ENCODE measurements at places on chromosomes 2 and 18. TPM values are rescaled to one million over a fixed set of nuclear protein-coding genes. Genes with fewer than 3 reads are reported as not detected.

DNA sequence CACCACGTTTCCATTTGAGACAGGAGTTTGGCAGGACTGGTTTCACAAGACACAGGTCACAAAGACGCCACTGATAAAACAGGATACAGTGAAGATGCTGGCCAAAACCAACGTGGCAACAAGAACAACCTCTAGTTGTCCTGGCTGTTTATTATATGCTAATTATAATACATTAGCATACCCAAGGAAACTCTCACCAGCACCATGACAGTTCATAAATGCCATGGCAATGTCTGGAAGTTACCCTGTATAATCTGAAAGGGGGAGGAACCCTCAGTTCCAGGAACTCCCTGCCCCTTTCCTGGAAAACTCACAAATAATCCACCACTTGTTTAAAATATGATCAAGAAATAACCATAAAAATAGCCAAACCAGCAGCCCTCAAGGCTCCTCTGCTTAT is 148.3 kb downstream of the RBM43 start:
- DNase-seq: no peak

DNA sequence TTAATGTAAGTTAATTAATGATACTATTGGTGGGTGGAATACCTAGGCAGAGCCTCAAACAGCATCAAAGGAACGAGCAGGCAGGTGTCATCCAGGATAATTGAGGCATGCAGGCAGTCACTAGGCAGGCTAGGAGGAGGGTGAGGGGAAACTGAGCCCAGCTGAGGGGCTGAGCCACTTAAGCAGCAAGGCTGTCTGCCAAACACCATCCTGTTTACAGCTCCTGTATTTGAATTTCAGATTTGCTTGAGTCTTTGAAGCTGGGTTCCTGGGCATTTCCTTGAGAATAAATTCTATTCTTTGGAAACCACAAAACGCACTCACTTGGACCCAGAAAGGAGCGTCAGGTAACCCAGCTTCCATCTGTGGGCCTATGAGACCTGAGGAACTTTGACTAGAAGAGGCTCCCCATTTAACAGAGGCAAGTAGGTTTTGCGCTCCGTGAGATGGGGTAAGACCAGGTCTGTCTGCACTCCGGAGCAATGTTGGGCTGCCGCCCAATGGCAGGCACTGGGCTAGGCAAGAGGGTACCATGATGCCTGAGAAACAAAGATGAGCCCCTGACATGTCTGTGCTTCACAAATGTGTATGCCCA is 2.0 kb downstream of the EDAR start:
- no peak for DNase-seq

DNA sequence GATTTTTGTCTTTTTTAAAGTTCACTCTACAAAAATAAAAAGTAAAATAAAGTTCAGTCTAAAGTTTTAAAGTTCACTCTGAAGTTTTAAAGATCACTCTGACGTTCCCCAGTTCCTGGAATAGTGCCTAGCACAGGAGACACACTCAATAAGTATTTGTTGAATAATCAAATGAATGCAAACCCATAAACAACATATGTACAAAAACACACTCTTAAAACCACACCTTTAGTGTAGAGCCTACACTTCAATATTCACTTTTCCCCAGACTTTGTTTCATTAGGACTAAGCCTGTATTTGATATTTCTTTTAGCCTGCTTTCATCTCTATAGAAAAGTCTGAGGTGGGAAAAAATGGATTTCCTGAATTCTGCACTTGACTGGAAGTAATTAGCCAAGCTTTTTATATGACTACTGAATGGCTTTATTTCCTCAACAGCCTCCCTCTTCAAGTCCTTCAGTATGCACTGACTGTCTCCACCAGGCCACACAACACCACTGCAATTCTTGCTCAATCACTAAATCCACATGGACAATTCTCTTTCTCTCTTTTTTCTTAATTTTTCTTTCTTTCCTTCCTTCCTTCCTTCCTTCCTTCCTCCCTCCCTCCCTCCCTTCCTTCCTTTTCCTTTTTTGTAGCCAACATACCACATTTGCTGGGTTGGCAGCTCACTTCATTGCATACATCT is 104.6 kb downstream of the SS18 start:
- no peak for DNase-seq

- no peak for DNase-seq
Observed at GRCh38 chr2:40964509-40965250, 512.8 kb upstream of the SLC8A1 start.

DNA sequence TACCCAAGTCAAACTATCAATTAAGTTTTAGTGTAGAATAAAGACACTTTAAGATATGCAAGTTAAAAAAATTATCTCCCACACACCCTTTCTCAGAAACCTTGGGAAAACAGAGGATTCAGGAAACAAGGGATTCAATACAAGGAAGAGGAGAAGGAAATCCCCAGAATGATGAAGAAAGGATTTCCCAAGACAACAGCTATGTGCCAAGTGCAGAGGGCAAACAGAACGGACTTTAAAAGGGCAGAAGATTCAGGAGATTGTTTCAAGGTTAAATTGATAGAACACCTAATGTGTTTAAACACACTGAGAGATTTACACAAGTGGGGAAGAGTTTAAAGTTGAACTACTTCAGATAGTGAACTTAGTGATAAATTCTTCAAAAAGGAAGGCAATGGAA is 71.5 kb upstream of the EPAS1 start:
- no peak for DNase-seq

The TMEM37 gene
- total RNA-seq: not detected

The TMEM237 gene
- total RNA-seq: 39.1 TPM

The SGPP2 gene
- 0.82 TPM for total RNA-seq
